Activated CD4-positive, CD25-positive, alpha-beta regulatory T cell treated with anti-CD3 and anti-CD28 coated beads, Interleukin-2, amount 50 U/mL, for 72 hours (primary cell): ENCODE measurements at places on chromosomes 12 and 14.

DNA sequence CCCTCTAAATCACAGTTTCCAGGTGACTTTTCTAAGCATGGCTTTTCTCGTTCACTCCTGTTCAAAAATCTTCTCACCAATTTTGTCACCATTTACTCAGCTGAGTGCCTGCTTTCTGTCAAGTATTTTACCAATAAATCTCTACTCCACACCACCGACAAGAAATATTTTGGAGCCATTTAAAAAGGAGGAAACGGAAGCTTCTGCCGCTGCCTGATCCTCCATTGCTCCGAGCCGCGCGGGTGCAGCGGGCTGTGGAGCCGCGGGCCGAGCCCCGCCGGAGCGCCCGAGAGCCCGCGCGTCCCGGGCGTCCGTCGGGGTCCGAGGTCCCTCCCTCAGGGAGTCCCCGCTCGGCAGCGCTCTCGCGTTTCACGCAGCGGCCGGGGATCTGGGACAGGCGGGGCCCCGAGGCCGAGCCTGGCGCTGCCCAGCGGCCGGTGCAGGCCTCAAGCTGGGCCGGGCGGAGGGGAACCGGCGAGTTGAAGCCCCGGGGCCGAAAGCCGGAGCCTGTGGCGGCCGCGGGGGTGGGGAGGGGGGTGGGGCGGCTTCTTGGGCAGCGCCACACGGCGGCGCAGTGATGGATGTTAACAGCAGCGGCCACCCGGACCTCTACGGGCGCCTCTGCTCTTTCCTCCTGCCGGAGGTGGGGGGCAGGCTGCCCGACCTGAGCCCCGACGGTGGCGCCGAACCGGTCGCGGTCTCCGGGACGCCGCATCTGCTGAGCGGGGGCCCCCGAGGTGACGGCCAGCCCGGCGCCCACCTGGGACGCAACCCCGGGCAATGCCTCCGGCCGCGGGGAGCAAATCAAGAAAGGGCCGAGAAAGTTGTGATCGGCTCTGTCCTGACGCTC is 1.1 kb upstream of the HEBP1 start:
- peak; percentile 51 for DNase-seq

DNA sequence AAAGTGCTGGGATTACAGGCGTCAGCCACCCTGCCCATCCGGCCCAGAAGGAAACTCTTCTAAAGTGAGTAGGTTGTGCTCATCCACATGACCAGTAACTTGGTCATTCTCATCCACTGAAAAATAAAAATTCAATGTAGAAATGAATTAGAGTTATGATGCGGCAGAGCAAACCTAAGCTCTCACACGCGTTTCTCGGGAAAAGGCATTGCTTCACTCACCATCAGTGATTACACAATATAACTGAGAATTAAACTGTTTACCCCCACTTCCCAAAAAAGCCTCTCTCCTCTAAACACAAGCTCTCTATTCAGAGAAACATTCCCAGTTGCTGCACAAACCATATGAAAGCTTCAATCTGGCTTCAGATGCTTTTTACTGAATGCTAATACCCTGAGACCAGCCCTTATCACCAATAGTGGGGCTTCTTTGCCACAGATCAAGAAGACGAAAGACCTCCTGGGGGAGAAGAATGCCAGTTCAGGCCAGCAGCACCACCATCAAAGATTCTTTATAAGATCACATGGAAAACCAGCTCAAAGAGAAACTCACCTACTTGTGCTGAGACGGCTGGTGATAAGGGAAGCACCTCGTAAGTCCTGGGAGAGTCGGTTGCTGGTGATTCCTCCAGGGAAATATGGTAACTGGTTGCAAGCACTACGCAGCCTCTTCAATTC is 121.5 kb upstream of the SFSWAP start:
- DNase-seq: no peak

DNA sequence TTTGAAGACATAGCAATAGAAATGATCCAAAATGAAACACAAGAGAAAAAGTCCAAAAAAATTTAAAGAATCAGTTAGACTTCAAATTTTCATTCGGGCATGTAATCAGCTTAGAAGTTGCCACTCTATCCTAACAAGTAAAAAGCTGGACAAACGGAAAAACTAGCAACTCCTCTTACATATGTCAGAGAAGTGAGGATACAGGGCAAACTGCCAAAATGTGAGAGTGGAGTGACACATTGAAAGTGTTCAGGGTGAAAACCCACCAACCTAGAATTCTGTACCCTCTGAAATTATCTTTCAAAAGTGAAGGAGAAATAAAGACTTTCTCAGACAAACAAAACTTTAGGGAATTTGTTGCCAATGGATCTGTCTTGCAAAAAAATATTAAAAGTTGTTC is 42.0 kb upstream of the CHPT1 start:
- no peak for DNase-seq

DNA sequence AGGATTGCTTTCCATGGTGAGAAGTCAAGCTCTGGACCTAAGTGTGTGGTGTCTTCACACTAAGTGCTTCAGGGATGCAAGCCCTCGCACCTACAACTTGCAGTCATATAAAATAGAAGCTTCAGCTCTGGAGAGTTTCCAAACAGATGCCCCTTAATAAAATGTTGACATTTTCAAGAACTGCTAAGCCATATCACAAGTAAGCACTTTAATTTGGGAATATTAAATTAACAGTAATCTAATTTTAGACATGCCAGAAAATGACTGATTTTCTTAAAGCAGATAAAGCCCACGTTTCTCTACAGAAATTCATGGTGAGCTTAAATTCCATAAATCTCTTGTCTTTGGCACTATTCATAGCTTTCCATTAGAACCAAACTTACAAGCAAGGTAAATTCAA is 600.1 kb upstream of the FLRT2 start:
- no peak for DNase-seq

GRCh38 chr14:73239393-73240241 is 2.3 kb downstream of the PAPLN start:
- DNase-seq: no peak

- no peak for DNase-seq
These were observed 1089.5 kb downstream of the BCL11B start for GRCh38 chr14:98182393-98183055.

DNA sequence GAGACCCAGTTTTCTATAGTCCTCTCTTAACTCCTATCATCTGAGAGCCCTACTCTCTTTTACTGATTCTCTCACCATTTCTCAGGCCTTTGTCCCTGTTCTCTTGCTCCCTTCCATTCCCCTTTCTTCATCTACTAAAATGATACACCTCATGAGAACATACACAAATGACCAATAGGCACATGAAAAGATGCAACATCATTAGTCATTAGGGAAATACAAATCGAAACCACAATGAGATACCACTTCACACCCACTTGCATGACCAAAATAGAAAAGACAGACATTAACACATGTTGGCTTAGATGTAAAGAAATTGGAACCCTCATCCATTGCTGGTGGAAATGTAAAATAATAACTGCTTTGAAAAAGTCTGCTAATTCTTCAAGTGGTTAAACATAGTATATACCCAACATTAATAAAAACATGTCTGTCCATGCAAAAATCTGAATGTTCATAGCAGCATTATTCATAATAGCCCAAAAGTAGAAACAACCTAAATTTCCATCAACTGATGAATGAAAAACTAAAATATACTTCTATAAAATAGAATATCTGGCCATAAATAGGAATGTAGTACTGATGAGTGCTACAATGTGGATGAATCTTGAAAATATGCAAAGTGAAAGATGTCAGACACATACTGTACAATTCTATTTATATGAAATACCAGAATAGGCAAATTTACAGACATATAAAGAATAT is 66.0 kb downstream of the DENND5B start:
- DNase-seq: no peak

DNA sequence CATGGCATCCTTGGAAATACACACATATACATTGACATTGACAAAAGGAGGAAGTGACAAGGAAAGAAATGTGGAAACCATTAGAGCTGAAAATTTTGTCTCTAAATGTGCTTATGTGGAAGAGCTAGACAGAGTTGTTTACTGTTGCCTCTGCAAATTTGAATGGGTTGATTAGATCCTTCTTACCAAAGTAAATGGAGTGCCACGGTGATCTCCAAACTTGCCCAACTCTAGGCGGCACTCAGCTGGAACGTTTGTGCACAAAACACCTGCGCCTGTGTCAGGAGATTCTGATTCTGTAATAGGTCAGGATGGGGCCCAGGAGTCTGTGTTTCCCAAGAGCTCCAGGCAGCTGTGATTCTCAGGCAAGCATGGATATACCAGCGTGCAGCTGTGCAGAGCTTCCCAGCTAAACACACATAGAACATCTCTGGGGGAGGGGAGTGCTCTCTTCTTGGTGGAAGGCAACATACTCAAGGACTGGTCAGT is 77.8 kb upstream of the BDKRB2 start:
- DNase-seq: no peak

DNA sequence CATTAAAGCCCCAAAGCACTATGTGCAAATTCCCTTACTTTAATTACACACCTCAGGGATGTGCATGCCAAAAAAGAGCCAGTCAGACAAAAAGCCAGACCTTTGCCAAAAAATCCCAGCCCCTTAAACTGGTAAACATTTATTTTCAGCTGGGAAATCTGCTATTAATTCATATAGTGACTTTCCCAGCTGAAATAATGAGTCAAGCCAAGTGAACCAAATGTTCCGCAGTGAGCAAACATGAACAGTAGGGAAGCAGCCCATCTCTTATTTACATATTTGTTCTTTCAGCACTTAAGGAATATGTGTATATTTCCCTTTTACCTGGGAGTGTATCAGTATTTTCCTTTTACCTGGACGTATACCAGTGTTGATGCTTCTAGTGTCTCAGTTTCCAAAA is 44.0 kb upstream of the OTX2 start:
- DNase-seq: no peak

GRCh38 chr14:100241279-100241678 is 2.3 kb downstream of the YY1 start:
- DNase-seq: no peak

- no peak for DNase-seq
These were observed 10.4 kb downstream of the SAV1 start for GRCh38 chr14:50657753-50658152.

DNA sequence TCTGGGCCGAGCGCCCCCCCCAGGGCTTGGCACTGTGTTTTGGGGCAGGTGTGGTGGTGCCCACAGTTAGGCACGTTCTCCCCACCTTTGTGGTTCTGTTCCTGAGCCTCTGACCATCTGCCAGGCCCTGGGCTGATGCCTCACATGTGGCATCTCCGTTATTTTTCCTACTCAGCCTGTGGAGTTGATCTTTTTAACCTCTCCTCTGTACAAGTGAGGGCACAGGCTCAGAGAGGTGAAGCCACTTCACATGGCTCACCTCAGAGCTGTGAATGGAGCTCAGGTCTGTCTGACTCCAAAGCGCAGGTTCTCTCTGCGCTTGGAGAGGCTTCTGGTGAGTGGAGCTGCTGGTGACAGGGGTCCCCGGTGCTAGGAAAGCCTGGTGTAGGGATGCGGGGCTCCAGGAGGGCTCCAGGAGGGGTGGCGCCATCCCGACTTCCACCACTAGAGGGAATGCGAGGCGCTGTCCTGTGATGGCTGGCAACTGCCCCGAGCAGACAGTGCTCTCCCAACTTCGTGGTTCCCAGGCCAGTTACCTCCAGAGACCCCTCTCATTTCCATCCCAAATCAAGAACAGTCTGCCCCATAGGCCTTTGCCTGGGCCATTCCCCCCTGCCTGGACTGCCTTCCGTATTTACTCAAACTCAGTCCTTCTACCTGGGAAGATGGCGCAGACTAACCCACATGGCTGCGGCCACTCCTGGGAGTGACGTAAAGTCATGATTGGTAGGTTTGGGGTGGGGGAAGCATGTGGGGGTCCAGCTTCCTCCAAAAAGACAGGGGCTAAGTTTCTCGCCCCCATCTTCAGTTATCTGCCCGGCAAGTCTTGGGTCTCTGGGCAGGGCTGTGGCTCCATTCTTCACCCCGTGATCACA is 9.9 kb downstream of the BCL7A start:
- peak; percentile 64 for DNase-seq

- no peak for DNase-seq
These were observed 122.0 kb downstream of the TMEM117 start for GRCh38 chr12:43957732-43958372.

GRCh38 chr14:53646925-53647324 is 309.7 kb downstream of the BMP4 start:
- no peak for DNase-seq

GRCh38 chr14:104361921-104362681 is 217.5 kb upstream of the C14orf180 start:
- DNase-seq: no peak

DNA sequence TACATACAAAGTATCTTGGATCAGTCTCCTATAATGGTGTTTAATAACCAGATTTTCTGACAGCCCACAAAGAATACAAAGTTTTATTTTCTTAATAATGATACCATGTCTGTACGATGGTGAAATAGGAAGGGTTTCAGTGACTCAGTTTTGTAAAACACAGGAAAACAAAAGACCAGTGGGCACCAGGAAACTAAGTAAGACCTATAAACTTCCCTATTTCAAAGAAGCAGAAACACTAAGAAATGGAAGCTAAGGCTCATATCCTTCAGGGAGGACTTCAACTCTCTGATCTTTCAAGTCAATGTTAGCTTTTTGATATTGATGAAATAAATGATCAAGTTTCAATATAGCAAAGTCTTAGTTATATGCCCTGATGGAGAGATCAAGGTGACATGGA is 196.0 kb downstream of the DUSP6 start:
- DNase-seq: no peak

DNA sequence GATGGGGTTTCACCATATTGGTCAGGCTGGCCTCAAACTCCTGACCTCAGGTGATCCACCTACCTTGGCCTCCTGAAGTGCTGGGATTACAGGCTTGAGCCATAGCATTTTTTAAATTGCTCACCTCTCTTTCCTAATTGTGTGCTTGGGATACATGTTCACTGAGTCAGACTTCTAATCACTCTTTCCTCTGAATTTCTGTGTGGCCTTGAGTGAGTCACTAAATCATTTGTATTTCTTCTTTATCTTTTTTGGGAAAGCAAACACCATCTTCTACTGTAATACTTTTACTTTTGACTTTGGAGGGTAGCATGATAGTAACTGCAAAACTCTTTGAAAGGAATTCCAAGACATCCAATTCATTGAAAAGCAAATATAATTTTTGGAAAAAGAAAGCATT is 60.8 kb downstream of the FLRT2 start:
- no peak for DNase-seq

DNA sequence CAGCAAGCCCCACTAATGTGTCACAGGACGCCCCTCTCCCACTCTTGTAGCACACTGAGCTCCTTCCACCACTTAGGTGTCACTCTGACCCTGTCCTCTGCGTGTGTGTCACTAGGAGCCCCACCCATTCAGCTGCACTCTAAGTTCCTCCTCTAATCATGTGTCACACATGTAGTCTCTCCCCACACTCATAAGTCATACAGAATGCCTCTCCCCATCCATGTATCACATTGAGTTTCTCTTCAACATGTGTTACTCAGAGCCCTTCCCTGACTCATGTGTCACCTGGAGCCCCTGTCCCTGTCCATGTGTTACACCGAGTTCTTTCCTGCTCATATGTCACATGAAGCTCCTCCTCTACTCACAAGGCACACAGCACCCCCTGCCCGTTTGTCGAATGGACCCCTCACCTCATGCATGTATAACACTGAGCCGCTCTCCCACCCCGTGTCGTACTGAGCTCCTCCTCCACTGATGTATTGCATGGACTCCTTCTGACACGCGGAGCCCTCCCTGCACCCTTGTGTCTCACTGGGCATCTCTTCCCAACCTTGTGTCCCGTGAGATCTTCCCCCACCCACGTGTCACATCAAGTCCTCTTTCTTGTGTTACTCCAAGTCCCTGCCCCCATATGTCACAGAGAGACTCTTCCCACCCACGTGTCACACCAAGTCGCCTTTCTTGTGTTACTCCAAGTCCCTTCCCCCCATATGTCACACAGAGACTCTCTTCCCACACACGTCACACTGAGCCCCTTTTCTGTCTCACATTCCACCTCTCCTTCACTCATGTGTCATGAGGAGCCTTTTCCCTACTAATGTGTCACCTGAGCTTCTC is 31.0 kb downstream of the RTL1 start:
- DNase-seq: no peak

GRCh38 chr12:41724216-41724615 is 420.5 kb downstream of the GXYLT1 start:
- no peak for DNase-seq
